ENCODE measurements at places on chromosomes 7 and 10. TPM values are rescaled to one million over a fixed set of nuclear protein-coding genes. Genes with fewer than 3 reads are reported as not detected.

The PKD2L1 gene
- 0.32 TPM for total RNA-seq

GRCh38 chr7:13577566-13578145, 411.8 kb downstream of the ETV1 start:
- no peaks in the 10 kb centered on the region for H3K27me3 ChIP-seq
- no peaks in the 10 kb centered on the region for H3K36me3 ChIP-seq
- no peak overlapping the region for H3K4me3 ChIP-seq
- DNase-seq: no peak
- H3K27ac ChIP-seq: no peak overlapping the region
- H3K4me1 ChIP-seq: no peaks in the 10 kb centered on the region

GRCh38 chr7:83786858-83787257, 137.9 kb upstream of the SEMA3E start:
- no peaks in the 10 kb centered on the region for H3K36me3 ChIP-seq
- no peak overlapping the region for H3K4me3 ChIP-seq
- no peaks in the 10 kb centered on the region for H3K4me1 ChIP-seq
- DNase-seq: no peak
- no peaks in the 10 kb centered on the region for H3K27me3 ChIP-seq
- no peak overlapping the region for H3K27ac ChIP-seq

- DNase-seq: no peak
- H3K27ac ChIP-seq: no peak overlapping the region
- H3K27me3 ChIP-seq: no peaks in the 10 kb centered on the region
Observed at GRCh38 chr7:19119870-19120486, 2.5 kb upstream of the TWIST1 start.
